ENCODE measurements at places on chromosomes 1 and 21.

DNA sequence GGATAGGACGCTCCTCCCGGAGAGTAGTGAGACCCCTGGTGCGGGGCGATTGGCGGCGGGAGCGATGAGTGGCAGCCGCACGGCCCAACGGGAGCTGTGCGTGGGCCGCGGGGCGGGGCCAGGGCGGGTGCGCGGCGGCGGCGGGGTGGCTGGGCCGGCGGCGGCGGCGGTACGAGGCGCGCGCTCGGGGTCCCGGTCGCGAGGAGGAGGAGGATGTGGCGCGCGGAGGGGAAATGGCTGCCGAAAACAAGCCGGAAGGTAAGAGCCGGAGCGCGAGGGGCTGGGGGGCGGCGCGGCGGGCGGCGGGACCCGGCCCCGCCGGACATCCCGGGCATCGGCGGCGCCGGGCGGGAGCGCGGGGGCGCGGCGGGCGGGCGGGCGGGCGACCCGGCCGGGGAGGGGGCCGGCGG is at the start of gene CAMTA1:
CAMTA1 (plus strand) TSS at position 137 of the 410 bp plus-strand sequence; CDS start at position 214, 77 bp downstream.
- no peak for DNase-seq

- no peak for DNase-seq
Observed at GRCh38 chr1:239536165-239536849, 149.9 kb downstream of the CHRM3 start.

DNA sequence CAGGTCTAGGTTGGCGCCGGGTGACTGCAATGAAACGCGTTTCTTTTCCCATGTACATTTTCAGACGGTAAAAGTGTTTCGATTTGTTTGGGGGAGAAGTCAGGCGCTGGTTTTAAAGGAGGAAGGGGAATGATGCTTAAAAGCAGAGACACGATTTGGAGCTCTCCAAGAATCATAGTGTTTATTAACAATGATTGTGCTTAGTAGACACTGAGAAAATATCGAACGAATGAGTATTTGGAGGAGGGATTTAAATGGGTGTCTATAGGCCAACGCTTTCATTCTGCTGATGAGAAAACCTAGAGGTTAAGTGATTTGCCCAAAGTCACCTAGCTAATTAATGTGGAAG is 36.9 kb upstream of the JAK1 start:
- DNase-seq, result no peak

- DNase-seq, result no peak
Observed at GRCh38 chr1:234823191-234824176, 213.5 kb upstream of the IRF2BP2 start.
